ENCODE measurements at places on chromosomes 12 and 14. TPM values are rescaled to one million over a fixed set of nuclear protein-coding genes. Genes with fewer than 3 reads are reported as not detected.

Gene RNF212B
- total RNA-seq, result 1.2 TPM

Gene NRXN3
- total RNA-seq, result 4.1 TPM

Gene KLHL28
- total RNA-seq, result 8.4 TPM

Gene FKBP11
- 75.6 TPM for total RNA-seq

Data from H1 (cell line).